ENCODE measurements at places on chromosomes 1 and 21. TPM values are rescaled to one million over a fixed set of nuclear protein-coding genes. Genes with fewer than 3 reads are reported as not detected.

GRCh38 chr1:220818421-220819173 lies 31.9 kb downstream of the MTARC1 start:
- no peak for DNase-seq

- no peak for DNase-seq
Measured at GRCh38 chr1:232386294-232386693, 243.6 kb downstream of the SIPA1L2 start.

- no peak for DNase-seq
Measured at GRCh38 chr21:35833388-35833787, 226.9 kb downstream of the SETD4 start.

- no peak for DNase-seq
Measured at GRCh38 chr1:232579466-232579865, 50.5 kb downstream of the SIPA1L2 start.

DNA sequence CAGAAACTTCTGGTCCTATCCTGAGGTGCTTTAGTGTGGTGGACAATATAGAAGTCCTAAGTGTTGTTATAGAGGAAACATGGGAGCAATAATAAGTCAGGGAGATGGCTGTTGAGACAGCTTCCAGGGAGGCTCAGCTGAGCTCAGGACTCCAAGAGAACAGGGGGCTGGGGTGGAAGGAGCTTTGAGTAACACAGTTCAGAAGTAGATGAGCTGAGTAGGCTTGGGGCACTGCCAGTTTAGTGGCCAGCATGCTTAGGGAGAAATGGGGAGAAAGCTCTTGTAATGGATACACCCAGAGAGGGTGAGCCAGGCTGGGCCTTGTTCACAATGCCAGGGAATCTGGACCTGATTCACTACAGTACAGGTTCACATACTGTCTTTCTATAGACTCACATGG lies 201.6 kb downstream of the DAB1 start:
- no peak for DNase-seq

GRCh38 chr1:65148548-65149350 lies 746 bp downstream of the AK4 start:
- DNase-seq, result peak; percentile 52

DNA sequence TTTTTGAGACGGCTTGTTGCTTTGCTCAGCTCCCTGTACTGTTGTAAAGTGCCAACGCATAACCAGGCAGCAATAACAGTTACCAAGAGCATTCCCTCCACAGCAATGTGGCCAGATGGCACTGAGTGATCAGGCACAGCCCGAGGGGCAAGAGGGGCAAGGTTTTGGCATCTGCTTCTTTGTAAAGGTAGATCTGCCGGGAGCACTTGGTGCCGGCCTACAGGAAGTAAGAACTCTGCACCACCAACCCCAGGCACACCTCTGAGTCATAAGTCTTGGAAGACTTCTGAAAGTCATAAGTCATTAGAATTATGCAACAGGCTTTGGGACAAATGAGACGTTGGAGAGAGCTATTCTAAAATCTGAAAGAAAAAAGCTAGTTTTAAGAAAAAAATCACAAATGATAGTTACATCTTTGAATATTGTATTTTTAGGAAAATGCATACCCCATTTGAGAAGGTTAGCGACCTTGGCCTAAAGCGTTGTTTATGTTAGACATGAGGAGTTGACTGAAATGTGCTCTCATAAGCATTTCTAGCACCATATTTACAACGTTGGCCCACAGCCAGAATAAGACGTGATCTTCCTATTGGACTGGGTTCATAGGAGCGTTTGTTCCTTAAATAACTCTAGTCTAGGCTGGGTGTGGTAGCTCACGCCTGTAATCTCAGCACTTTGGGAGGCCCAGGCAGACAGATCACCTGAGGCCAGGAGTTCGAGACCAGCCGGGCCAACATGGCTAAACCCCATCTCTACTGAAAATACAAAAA lies 37.7 kb upstream of the MAP10 start:
- peak; percentile 49 for DNase-seq

- peak; percentile 47 for DNase-seq
Measured at GRCh38 chr21:26965040-26965906, 1.6 kb downstream of the ADAMTS5 start.

DNA sequence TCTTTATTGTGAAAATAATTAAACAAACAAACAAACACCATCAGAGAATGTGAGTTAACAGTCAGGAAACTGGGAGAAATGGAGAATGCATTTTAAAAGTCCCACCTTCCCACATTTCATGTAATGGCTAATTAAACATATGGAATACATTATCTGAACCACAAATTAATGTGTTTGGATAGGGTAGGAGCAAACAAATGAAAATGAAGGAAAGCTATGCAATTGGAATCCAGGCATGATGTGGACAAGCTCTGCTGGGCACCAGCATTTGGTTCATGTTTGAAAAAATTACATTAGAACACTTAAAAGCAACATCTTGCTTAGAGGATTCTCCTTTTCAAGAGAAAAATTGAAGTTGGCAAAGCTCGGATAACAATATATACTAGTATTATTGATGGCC lies 628.1 kb downstream of the LMO4 start:
- no peak for DNase-seq

GRCh38 chr1:28865997-28866650 lies 48.2 kb upstream of the EPB41 start:
- DNase-seq, result no peak

GRCh38 chr1:115237507-115237906 lies 100.5 kb downstream of the NGF start:
- DNase-seq, result no peak

GRCh38 chr1:226764533-226764932 lies 25.5 kb upstream of the ITPKB start:
- DNase-seq, result no peak

GRCh38 chr1:114703242-114703641 lies 7.9 kb upstream of the AMPD1 start:
- DNase-seq, result no peak

- DNase-seq, result no peak
Measured at GRCh38 chr1:33979341-33979740, 115.5 kb downstream of the HMGB4 start.

DNA sequence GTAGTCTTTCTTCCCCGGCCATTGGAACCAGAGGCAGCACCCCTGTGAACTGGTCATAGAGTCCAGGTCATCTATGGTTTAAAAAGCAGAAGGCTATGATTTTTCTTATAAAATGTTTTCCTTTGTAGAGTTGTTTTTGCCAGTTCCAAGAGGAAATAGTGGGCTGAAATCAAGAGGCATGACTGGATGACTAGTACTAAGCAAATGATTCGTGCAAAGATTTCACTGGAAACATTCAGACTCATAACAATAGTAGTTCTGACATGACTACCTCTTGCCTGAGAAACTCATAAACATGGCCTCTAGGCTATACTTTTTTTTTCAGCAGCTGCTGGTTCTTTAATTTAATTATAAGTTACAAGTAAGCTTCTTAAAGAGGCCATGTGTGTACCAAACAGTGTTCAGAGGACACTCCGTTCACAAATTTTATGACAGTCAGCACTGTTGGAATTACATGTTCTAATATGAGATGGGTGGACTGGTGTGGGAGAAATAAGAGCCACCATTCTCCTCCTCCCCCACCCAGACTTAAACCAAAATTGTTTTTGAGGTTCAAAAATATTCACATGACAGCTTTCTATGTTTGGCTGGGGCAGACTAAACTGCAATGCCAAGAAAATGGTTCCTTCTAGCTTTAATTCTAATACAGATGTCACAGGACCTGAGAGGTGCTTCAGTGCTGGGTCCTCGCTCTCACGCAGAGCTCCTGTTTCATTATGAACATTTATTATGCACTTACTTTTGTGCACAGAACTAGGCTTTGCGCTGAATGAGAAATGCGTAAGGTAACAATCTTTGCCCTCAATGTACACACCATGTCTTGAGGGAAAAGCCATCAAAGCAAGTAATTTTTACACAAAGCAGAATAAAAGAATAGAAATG lies 147.5 kb downstream of the ZC3H11B start:
- no peak for DNase-seq

DNA sequence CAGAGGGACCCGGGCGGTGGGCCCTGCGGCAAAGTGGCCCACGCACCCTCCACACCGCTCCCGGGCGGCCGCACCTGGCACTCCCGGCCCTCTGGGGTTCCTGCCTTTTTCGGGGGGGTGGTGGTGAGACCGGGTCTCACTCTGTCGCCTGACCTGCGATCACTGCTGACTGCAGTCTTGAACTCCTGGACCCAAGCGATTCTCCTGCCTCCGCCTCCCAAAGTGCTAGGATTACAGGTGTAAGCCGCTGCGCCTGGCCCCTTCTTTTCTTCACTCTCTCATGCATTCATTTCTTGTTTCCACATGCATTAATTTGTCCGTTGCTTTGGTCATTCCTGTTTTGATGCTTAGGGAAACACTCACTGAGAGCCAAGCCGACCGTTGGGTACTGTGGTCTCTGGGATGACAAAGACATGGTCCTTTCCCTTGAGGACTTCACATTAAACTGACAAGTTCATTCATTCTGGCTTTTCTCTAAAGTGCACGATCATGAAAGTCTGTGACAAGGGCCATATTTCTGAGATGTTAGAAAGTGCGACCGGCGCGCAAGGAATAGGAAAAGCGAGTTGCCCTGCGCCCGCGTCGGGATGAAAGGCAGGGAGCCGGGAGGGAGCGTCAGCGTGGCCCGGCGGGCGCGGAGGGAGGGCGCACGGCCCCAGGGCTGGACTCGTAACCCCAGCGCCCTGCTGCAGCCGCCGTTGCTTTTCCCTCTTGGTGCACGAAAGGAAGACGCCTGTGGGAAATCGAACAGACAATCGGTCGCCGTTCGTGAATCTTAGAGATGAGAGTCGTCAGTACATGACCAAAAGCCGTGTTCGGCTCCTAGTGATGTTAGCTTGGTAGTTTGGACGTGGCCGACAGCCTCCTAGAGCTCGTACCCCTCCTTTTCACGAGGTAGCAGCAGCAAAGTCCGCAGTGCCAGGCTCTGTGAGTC lies 1.0 kb upstream of the MCOLN2 start:
- DNase-seq, result no peak

DNA sequence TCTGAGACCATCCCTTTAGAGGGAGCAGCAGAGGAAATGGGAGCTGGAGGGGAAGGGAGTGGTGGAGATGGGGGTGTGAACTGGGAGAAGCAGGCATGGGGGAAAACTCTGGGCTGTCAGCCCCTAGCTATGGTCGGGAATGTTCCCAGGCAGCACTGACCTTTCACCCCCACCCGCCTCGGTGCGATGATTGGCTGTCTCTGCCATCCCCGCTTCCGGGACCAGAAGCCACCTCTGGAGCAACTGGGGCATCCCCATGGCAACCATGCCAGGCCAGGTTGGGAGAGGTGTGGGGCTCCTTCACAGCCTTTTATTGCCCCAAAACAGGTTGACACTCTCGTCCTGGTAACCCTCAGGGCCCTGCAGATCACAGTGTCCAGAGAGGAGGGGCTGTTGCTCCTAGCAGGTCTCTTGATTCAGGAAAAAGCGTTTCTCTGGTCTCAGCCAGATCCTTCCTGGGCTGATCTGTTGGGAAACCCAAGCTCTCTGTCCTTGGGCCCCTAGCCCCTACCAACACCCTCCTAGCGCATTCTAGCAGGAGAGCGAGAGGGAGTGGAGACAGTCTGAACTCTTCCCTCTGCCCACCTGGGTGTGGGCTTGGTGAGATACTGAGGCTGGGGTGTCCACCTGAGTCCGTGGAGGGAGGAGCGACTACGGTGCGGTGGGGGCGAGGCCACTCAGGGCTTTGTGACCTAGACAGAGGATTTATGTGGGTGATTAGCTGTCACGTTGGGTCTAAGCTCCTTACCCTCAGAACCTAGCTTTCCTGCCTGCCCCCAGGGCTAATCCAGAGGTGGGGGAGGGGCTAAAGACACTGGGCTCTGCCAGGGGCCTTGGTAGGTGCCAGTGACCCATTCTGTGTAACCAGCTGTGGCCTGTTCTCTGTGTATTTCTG lies 12.2 kb upstream of the SLC6A9 start:
- DNase-seq, result no peak

DNA sequence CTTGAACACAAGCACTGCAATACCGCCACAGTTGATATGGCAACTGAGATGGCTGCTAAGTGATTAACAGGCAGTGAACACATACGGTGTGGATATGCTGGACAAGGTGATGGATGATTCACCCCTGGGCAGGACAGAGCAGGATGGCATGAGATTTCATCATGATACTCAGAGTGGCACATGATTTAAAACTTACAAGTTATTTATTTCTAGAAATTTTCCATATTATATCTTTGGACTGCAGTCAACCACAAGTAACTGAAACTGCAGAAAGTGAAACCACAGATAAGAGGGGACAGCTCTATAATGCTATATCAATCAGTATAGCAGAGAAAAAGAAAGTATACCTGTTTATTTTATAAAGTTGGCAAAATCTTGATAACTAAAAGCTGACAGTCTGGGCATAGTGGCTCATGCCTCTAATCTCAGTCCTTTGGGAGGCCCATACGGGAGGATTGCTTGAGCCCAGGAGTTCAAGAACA lies 47.9 kb downstream of the PHACTR4 start:
- DNase-seq, result no peak

DNA sequence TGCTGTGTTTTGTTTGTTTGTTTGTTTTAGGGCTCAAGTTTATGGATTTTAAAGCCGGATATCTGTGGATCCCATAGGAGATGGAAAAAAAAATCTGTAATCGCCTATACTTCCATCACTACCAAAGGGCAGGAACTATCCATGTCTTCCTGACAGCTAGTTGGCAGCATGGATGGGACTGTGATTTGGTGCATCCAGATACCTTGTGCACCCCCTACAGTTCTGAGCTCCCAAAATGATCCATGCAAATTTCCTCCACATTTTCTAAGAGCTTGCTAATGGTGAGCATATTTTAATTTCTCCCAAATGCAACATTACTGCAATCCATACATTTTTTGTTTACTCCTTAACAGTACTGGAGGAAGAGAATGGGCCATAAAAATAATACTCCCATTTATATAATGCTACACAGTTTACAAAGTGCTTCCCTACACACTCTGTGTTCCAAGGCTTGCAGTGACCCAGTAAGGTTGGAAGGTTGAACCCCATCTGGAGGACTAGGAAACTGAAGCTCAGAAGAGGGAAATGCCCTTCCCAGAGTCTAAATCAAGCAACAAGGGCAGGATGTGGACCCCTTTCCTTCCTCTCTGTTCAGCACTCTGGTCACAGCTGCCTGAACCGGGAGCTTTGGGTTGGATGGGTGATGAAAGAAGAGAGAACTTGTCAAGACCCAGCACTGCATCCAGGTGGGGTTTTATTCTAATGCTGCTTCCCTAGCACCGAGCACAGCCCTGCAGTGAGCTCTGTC lies 48.0 kb downstream of the CAPN8 start:
- DNase-seq, result no peak

RGS8 gene
- total RNA-seq, result not detected

HLX gene
- 18.5 TPM for total RNA-seq

HAX1 gene
- total RNA-seq, result 75.4 TPM

FCGR1A gene
- total RNA-seq, result 65.3 TPM

ZBTB8A gene
- total RNA-seq, result 8.4 TPM

PLA2G2C gene
- not detected for total RNA-seq

PLA2G2D gene
- 0.27 TPM for total RNA-seq

CLEC20A gene
- total RNA-seq, result not detected

INKA2 gene
- 14.7 TPM for total RNA-seq

EIF4G3 gene
- 43.0 TPM for total RNA-seq

HOOK1 gene
- total RNA-seq, result 14.7 TPM

Data from lower lobe of right lung (tissue), 2 donors.